ENCODE measurements at places on chromosomes 12 and 14. TPM values are rescaled to one million over a fixed set of nuclear protein-coding genes. Genes with fewer than 3 reads are reported as not detected.

- no peak for DNase-seq
Measured at GRCh38 chr12:13380297-13380696, 183.8 kb downstream of the EMP1 start.

- DNase-seq, result no peak
Measured at GRCh38 chr14:68471964-68472508, 320.8 kb downstream of the ZFP36L1 start.

GRCh38 chr12:94640134-94640928 is 10.0 kb downstream of the TMCC3 start:
- DNase-seq, result no peak

DNA sequence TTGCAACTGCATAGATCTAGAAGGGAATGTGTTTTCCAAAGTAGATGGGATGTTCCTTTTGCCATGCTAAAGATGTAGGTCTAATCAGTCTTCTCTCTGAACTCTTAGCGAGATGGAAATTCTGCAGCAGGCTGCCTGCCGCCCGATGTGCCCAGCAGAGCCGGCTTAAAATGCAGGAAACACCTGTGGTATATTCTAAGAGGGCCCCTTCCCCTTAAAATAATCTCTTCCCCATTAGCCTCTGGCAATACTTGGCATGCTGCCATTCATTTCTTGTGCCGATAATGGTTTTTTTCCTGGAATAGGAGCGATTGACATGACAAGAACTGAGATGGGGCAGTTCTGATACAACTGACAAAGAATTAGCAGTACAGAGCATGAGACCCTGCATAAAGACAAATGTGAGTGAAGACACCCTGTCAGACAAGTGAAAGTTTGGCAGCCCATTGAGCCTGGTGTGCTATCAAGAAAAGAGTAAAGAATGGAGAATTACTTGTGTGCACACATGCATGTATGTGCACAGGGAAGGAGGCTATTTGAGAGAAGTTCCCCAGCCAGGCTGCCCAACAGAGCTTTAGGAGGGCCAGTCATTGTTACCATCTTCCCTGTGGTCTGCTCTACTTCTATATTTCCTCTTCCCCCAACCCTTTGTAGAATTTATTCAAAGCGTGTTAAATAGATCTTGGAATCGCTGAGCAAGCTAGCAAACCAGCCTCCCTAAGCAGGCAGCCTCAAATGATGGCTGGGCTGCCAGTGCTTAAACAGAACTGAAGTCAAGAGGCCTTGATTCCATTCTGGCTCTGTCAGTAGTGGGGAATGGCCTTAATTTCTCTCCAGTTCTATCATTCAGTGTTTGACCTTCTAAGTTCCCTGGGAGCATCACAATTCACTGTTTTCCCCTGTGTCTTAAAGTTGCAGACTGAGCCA is 29.6 kb upstream of the NTF3 start:
- DNase-seq, result no peak

Gene TTC6
- total RNA-seq, result not detected

DNA sequence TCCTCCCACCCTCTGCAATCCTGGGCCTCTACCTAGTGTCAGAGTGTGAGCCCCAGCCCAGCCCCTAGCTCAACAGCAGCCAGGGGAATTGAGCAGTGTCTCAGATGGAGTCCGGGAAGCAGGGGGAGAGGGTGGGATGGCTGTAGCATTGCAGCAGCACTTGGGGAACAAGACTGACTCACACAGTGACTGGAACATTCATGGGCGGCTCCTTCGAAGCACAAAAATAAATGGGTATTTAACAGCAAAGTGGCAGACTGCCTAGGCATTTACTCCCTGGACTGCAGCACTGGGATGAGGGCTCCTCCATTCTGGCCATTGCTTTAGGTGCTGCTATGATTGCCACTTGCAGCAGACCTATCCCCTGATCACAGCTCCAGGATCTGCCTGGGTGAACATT is 46.0 kb upstream of the STK38L start:
- DNase-seq, result peak; percentile 90

Measured in posterior vena cava (tissue), 2 donors.